ENCODE measurements at places on chromosomes 7 and 10. TPM values are rescaled to one million over a fixed set of nuclear protein-coding genes. Genes with fewer than 3 reads are reported as not detected.

DNA sequence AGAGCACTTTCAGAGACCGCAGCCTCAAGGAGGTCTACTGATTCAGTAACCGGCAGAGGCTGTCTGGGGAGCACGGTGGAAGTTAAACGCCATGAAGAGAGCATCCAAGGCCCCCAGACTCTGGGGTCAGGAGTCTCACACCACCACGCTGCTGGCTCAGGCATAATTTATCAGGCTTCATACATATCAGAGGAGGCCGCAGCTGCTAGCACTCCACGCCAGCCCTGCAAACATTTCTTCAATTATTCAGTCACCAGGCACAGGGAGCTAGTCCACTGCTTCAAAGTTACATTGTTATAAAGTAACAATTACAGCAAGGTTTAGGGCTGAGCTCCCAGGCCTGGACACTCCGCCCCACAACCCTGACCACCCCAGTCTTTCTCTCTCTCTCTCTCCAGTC lies 97.8 kb downstream of the PAXIP1 start:
- no peak for DNase-seq
- H3K36me3 ChIP-seq, result no peaks in the 10 kb centered on the region
- H3K4me3 ChIP-seq, result no peak overlapping the region
- H3K4me1 ChIP-seq, result no peaks in the 10 kb centered on the region
- H3K27me3 ChIP-seq, result peaks cover 30% of the 10 kb centered on the region

DNA sequence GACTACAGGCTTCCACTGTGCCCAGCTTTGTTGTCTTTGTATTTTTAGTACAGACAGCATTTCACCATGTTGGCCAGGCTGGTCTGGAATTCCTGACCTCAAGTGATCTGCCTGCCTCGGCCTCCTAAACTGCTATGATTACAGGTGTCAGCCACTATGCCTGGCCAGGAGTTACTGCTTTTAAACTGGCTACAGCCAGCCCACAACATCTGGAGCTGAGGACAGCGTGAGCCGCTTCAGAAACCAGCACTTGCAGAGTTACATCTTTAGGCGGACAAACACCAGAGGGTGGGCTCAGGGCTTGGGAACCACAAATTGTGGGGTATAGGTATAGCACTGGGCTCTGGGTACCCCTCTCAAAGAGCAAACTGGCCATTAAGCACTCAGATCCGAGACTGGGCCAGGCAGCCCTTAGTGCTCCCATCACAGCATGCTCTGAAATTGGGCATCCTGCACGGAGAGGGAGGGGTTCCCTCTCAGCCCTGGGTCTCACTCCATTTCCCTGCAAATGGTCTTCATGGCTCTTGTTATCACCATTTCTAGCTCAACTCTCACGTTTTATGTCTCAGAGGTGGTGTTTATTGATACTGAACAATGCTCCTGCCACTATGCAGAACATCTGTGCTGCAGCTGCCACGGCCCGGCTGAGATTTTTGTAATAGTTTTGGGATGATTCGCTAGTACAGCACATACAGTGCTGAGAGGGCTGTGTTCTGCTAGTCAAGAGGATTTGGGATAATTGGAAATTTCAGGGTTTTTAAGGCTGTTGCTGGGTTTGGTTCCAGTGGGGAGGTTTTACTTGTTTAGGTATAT lies 146.4 kb upstream of the LYZL2 start:
- no peak for DNase-seq
- H3K4me1 ChIP-seq, result no peaks in the 10 kb centered on the region
- H3K36me3 ChIP-seq, result no peaks in the 10 kb centered on the region
- H3K4me3 ChIP-seq, result no peak overlapping the region

- no peak for DNase-seq
- H3K36me3 ChIP-seq, result no peaks in the 10 kb centered on the region
- H3K4me1 ChIP-seq, result no peaks in the 10 kb centered on the region
- H3K27ac ChIP-seq, result no peak overlapping the region
These were observed 35.7 kb downstream of the PPP1R9A start for GRCh38 chr7:94943134-94943533.

DNA sequence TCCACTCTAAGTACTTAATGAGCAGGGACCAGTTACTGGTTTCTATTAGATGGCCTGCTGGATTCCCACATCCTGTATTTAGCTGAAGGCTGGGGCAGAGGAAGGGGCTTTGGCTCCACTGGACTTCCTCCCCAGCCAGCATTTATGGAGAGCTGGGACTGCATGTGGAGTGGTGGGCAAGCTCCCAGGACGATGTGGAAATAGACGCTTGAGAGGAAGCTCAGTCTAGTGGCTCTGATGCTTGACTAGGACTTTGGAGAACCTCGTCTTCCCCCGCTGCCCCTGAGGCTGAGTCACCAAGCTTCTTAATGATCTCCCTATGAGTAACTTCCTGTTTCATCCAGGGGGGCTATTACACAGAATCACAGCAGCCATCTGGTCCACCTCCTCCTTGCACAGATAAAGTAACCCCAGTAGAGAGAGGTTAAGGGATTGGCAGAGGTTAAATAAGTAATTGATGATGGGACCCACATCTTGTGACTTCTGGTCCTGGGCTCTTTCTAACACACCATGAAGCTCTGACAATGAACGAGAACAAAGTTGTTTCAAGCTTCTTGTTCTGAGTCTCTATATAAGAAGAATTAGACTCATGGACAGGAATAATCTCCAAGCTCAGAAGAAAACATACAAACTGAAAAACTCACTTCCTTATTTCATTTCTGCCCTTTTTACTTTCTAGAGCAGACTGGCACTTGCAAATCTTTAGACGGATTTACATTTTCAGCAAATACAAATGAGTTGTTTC lies 126.2 kb downstream of the PRPF18 start:
- H3K27ac ChIP-seq, result no peak overlapping the region
- peaks cover 26% of the 10 kb centered on the region for H3K36me3 ChIP-seq
- no peak overlapping the region for H3K4me3 ChIP-seq
- H3K27me3 ChIP-seq, result no peaks in the 10 kb centered on the region
- peaks cover 36% of the 10 kb centered on the region for H3K4me1 ChIP-seq

DNA sequence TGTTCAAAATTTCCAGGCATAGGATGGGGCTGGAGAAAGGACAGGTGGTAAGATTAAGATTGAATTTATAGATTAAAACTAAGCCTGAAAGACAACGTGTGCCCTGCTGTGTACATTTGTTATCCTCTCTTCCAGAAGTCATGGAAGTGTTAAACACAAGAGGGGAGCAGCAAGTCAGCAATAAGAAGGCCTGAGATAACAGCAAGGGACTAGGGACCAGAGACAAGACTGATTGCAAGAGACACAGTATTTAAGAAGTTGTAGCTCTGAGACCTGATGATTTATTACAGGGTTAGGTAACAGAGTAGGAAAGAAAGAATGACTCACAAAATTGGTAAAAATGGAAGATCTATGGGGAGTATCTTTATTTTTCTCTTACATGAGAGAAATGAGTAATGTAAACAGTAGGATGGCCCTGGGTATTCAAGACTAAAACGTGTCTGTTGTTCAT lies 55.7 kb upstream of the COL1A2 start:
- no peaks in the 10 kb centered on the region for H3K36me3 ChIP-seq
- no peaks in the 10 kb centered on the region for H3K27me3 ChIP-seq
- DNase-seq, result no peak
- no peak overlapping the region for H3K4me3 ChIP-seq

- peaks cover 33% of the 10 kb centered on the region for H3K4me1 ChIP-seq
- H3K27me3 ChIP-seq, result no peaks in the 10 kb centered on the region
- H3K27ac ChIP-seq, result peak overlapping the region; percentile 98
- H3K4me3 ChIP-seq, result no peak overlapping the region
These were observed 122.6 kb downstream of the KMT2C start for GRCh38 chr7:152313217-152313616.

The HPSE2 gene
- not detected for total RNA-seq

DNA sequence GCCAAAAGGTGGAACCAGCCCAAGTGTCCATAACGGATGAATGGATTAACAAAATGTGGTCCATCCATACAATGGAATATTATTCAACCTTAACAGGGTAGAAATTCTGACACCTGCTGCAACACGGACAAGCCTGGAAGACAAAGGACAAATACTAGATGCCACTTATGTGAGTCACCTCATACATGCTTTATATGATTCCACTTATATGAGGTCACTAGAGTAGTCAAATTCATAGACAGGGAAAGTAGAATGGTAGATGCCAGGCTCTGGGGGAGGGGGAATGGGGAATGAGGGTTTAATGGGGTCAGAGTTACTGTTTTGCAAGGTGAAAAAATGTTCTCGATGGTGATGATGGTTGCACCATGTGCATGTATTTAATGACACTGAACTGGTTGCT lies 34.0 kb upstream of the CYTH3 start:
- H3K4me3 ChIP-seq, result no peak overlapping the region
- peak overlapping the region; percentile 81 for H3K27ac ChIP-seq

DNA sequence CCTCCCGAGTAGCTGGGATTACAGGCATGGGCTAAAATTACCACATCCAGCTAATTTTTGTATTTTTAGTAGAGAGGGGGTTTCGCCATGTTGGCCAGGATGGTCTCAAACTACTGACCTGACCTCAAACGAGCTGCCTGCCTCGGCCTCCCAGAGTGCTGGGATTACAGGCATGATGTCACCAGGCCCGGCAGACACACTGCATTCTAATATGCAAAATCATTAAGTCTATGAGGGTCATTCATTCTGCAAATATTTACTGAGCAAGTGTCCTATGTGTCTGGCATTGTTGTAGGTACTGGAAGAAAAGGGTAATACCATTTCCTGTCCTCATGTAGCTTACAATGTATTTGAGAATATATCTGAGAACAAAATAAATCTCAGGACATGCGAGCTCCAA lies 2.7 kb downstream of the PUS7 start:
- H3K27me3 ChIP-seq, result no peaks in the 10 kb centered on the region
- no peak overlapping the region for H3K4me3 ChIP-seq
- H3K4me1 ChIP-seq, result peaks cover 8% of the 10 kb centered on the region
- no peak for DNase-seq

- no peaks in the 10 kb centered on the region for H3K36me3 ChIP-seq
- H3K27me3 ChIP-seq, result peaks cover 14% of the 10 kb centered on the region
- no peak overlapping the region for H3K4me3 ChIP-seq
- H3K27ac ChIP-seq, result no peak overlapping the region
These were observed 127.5 kb downstream of the CUBN start for GRCh38 chr10:17001961-17002749.

- H3K27ac ChIP-seq, result no peak overlapping the region
- DNase-seq, result no peak
- H3K4me3 ChIP-seq, result no peak overlapping the region
- H3K4me1 ChIP-seq, result peaks cover 28% of the 10 kb centered on the region
- H3K36me3 ChIP-seq, result peaks cover 10% of the 10 kb centered on the region
These were observed 6.4 kb downstream of the CHST15 start for GRCh38 chr10:124086787-124087671.

DNA sequence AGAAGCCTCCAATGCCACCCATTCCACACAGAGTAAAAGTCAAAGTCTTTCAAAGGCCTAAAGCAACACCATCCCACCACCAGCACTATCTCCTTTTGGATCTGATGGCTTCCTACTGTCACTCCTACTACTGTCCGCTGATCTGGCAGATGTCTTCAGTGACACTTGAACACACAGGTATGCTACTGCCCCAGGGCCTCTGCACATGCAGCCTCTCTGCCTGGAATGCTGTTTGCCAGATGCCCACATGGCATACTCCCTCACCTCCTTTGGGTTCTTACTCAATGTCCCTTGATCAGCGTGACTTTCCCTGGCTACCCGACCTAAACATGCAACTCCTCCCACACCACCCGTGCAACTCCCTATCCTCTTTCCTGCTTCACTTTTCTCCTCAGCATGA lies 512.4 kb downstream of the KCNMA1 start:
- H3K27me3 ChIP-seq, result peaks cover 59% of the 10 kb centered on the region
- H3K36me3 ChIP-seq, result no peaks in the 10 kb centered on the region
- H3K4me3 ChIP-seq, result no peak overlapping the region
- H3K4me1 ChIP-seq, result no peaks in the 10 kb centered on the region
- no peak for DNase-seq

The FRAT1 gene
- 2.1 TPM for total RNA-seq

- no peak overlapping the region for H3K27ac ChIP-seq
- DNase-seq, result peak; percentile 52
- peaks cover 73% of the 10 kb centered on the region for H3K27me3 ChIP-seq
- H3K4me1 ChIP-seq, result no peaks in the 10 kb centered on the region
- H3K36me3 ChIP-seq, result no peaks in the 10 kb centered on the region
- no peak overlapping the region for H3K4me3 ChIP-seq
These were observed 228.1 kb upstream of the PFKP start for GRCh38 chr10:2839081-2839725.

DNA sequence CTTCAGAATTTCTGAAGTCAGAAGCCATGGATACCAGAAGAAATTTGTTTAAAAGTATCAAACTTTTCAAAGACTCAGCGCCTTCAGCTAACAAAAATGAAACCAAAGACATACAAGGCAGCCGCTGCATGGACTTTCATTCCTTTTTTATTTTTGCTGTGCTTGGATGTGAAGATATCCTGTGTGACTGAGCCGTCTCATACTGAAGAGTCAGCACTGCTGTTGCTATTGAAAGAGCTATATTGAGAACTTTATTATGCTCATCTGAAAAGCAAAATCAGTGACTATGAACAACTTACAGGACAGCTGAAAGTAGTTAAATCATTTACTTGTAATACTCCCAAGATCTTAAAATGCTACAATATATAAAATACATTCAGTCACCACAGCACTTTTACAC lies 809.2 kb downstream of the NXPH1 start:
- H3K4me1 ChIP-seq, result peaks cover 13% of the 10 kb centered on the region
- H3K4me3 ChIP-seq, result peak overlapping the region; percentile 56
- H3K27me3 ChIP-seq, result no peaks in the 10 kb centered on the region
- no peaks in the 10 kb centered on the region for H3K36me3 ChIP-seq

The PPP1R9A gene
- 17.9 TPM for total RNA-seq

- no peak for DNase-seq
- H3K36me3 ChIP-seq, result no peaks in the 10 kb centered on the region
- H3K4me3 ChIP-seq, result no peak overlapping the region
- H3K27ac ChIP-seq, result no peak overlapping the region
These were observed 248.1 kb downstream of the AHR start for GRCh38 chr7:17546592-17546991.

GRCh38 chr7:5591278-5591874 lies 167.7 kb upstream of the TNRC18 start:
- peak overlapping the region; percentile 68 for H3K27ac ChIP-seq
- H3K36me3 ChIP-seq, result peaks cover 27% of the 10 kb centered on the region
- peak; percentile 88 for DNase-seq
- H3K27me3 ChIP-seq, result peaks cover 83% of the 10 kb centered on the region
- H3K4me3 ChIP-seq, result peak overlapping the region; percentile 71
- H3K4me1 ChIP-seq, result peaks cover 45% of the 10 kb centered on the region

- peaks cover 25% of the 10 kb centered on the region for H3K27me3 ChIP-seq
- no peak for DNase-seq
- H3K4me3 ChIP-seq, result no peak overlapping the region
- no peaks in the 10 kb centered on the region for H3K4me1 ChIP-seq
- H3K27ac ChIP-seq, result no peak overlapping the region
- no peaks in the 10 kb centered on the region for H3K36me3 ChIP-seq
These were observed 13.3 kb upstream of the RAB18 start for GRCh38 chr10:27490807-27491206.

- H3K27ac ChIP-seq, result no peak overlapping the region
- no peak for DNase-seq
These were observed 22.2 kb downstream of the FRMPD2 start for GRCh38 chr10:48252354-48252650.

GRCh38 chr7:157210682-157211081 lies 72.0 kb downstream of the UBE3C start:
- no peaks in the 10 kb centered on the region for H3K4me1 ChIP-seq
- H3K36me3 ChIP-seq, result peaks cover 26% of the 10 kb centered on the region
- H3K4me3 ChIP-seq, result no peak overlapping the region
- no peak for DNase-seq

The CAMK1D gene
- 2.7 TPM for total RNA-seq

The BTRC gene
- total RNA-seq, result 7.9 TPM

The LRIT1 gene
- total RNA-seq, result not detected
